ENCODE measurements at places on chromosomes 11 and 22. TPM values are rescaled to one million over a fixed set of nuclear protein-coding genes. Genes with fewer than 3 reads are reported as not detected.

VPREB1 gene
- not detected for total RNA-seq

SERGEF gene
- total RNA-seq, result 28.8 TPM

DNA sequence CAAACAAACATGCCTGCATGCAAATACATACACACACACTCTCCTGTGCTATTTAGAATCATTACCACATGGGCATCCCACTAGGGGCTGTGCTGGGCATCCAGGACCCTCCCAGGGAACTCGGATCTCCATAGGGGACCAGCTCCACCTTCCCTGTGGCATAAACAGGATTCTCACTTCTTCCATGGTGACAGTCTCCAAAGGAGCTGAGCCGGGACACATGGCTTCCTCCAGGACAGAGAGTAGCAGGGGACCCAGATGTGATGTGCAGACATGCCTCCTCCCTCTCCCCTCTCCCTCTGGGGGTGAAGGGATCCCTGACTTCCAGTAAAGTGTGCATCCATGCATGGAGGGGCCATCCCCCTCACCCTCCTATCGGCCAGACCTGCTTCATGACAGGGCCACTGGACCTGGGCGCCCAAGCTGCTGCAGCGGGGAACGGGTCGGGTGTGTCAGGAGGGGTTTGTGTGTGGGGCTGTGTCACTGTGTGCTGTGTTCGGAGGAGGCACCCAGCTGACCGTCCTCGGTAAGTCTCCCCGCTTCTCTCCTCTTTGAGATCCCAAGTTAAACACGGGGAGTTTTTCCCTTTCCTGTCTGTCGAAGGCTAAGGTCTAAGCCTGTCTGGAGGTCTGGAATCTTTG lies 33.4 kb downstream of the IGLL5 start:
- no peak overlapping the region for H3K27ac ChIP-seq
- no peaks in the 10 kb centered on the region for H3K36me3 ChIP-seq
- no peaks in the 10 kb centered on the region for H3K27me3 ChIP-seq
- no peak overlapping the region for H3K4me3 ChIP-seq
- 0 out of 2 replicates have a peak, but pooled peaks cover 7% of the 10 kb centered on the region for H3K4me1 ChIP-seq

- no peak for DNase-seq
- H3K4me1 ChIP-seq, result no peaks in the 10 kb centered on the region
- H3K27me3 ChIP-seq, result no peaks in the 10 kb centered on the region
- H3K36me3 ChIP-seq, result no peaks in the 10 kb centered on the region
- no peak overlapping the region for H3K4me3 ChIP-seq
Observed at GRCh38 chr11:34870548-34871196, 45.5 kb downstream of the APIP start.

DNA sequence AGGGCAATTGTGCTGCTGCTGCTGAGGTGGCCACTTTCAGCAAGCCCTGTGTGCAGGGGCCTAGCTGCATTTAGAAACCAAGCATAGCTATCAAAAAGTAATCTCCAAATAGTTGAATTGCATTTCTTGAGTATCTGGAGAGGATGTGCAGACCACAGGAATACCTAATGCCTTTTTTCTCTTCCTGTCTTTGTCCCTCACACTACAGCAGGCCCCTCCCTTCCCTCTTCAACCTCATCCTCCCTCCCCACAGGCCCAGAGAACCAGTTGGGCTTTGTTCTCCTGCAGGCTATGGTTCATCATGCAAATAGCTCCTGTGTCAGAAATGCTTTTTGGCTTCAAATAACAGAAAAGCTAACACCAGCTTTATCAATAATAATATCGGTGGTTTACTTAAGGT lies 47.7 kb downstream of the DKK3 start:
- H3K27ac ChIP-seq, result no peak overlapping the region
- H3K27me3 ChIP-seq, result no peaks in the 10 kb centered on the region
- H3K4me1 ChIP-seq, result peaks cover 9% of the 10 kb centered on the region
- peaks cover 10% of the 10 kb centered on the region for H3K36me3 ChIP-seq
- H3K4me3 ChIP-seq, result no peak overlapping the region

- peaks cover 15% of the 10 kb centered on the region for H3K36me3 ChIP-seq
- no peak for DNase-seq
- H3K4me1 ChIP-seq, result peaks cover 18% of the 10 kb centered on the region
- H3K4me3 ChIP-seq, result peak overlapping the region; percentile 99
Observed at GRCh38 chr11:45917286-45917622, 423 bp downstream of the PEX16 start.

GRCh38 chr11:34182921-34183685 lies 77.7 kb downstream of the NAT10 start:
- H3K27me3 ChIP-seq, result no peaks in the 10 kb centered on the region
- peaks cover 22% of the 10 kb centered on the region for H3K4me1 ChIP-seq
- H3K4me3 ChIP-seq, result no peak overlapping the region
- no peak for DNase-seq
- H3K27ac ChIP-seq, result no peak overlapping the region

DNA sequence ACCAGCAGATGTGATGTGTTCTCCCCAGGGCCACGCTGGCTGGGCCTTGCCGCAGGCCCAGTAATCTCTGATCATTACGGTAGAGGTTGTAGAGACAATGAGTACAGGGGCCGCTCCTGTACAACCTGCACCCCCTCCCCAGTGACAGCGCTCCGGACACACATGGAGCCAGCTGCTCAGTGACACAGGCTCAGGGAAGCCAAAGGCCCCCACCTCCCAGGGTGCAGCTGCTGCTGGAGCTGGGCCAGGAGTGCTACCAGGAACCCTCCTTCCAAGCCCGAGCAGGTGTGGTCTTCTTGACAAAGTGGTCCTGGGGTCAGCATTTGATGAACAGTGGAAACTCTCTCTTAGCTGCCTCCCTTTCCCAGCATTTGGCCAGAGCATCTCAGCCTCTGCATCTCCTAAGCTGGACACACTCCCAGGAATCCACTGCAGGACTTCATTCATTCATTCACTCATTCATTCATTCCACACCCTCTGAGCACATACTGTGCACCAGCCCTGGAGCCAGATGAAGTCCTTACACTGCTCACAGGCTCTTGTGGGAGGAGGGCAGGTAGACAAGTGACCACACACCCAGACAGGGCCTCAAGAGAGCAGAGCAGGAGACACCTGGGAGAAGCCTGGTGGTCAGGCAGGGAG lies 49.6 kb upstream of the MPEG1 start:
- DNase-seq, result no peak
- H3K27me3 ChIP-seq, result no peaks in the 10 kb centered on the region
- no peaks in the 10 kb centered on the region for H3K36me3 ChIP-seq
